ENCODE measurements at places on chromosomes 11 and 22. TPM values are rescaled to one million over a fixed set of nuclear protein-coding genes. Genes with fewer than 3 reads are reported as not detected.

Gene C11orf91
- total RNA-seq, result not detected

DNA sequence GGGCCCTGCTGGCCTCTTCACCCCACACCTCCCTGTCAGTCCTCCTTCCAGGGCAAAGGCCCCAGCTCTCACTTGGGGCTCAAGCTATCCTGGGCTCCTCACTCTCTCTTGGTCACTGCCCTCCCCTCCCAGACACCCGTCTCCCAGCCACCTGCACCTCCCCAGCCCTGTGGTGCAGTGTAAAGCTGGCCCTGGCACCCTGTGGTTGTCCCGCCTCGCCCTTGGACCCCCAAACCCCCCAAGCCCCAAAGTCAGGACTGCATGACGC is 16.8 kb upstream of the PPARA start:
- no peak for DNase-seq

- DNase-seq, result no peak
Measured at GRCh38 chr11:103547024-103547423, 437.8 kb downstream of the DYNC2H1 start.

DNA sequence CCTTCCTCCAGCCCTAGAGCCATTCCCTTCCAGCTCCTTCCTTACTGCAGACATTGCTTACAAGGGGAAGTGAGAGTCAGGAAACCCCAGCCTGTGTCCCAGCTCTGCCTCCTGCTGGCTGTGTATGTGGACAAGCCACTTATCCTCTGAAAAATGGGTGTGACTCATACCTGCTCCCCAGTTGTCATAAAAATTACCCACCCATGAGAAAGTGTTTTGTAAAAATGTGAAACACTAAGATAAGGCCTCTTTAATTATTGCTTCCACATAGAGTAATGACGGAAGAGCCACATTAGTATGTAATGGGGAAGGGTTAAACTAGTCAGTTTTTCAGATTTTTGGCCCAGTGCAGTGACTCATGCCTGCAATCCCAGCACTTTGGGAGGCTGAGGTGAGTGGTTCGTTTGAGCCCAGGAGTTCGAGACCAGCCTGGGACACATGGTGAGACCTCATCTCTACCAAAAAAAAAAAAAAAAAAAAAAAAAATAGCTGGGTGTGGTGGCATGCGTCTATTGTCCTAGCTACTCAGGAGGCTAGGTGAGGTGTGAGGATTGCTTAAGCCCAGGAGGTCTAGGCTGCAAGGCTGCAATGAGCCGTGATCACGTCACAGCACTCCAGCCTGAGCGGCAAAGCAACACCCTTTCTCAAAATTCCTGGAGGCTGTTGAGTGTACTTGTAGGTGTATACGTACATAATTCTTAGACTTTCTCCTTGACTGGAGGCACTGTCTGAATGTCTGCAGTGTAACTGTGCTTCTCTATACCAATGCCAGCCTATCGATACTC is 84.9 kb downstream of the CTTN start:
- DNase-seq, result peak; percentile 14

DNA sequence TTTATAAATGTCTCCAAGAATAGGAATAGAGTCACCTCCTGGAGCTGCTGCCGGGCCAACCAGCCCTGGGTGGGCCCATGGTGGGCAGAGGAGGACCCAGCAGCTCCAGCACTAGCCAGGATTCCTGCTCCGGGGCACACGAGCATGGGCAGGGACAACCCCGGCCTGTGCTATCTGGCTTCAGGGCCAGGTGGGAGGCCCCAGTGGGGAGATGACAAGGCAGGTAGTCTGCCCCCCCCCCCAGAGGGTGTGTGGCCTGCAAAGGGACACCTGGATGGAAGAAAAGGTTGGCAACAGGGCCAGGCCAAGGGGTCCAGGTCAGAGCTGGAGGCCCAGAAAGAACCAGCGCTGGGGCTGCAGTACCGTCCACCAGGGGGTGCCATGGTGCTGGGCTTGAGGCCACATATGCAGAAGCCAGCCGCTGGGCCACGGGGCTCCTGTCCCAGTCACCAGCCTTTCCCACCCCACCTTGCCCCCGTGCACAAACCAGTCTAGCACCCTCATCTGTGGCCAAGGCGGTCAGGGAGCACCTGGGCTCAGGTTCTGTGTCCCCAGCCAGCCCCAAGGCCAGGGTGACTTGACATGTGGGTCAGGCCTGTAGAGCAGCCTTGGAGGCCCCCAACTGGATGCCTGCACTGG is 3.4 kb downstream of the TSPAN32 start:
- DNase-seq, result peak; percentile 80

DNA sequence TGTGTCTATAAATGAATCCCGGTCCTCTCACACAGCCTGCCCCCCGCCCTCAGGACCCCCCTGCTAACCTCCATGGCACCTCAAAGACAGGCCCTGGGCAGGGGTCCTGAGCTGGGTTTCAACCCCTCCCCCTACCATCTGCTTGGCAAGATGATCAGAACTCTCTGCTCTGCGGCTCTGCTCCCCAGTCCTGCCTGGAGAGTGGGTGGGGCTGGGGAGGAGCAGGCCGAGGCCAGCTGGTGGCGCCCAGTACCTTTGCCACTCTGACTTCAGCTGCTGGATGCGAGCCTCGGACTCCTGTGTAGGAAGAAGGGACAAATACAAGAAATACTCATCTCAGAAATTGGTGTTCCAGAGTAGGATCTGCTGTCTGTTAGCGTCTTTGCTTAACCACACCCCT is 15.0 kb downstream of the SUN2 start:
- DNase-seq, result no peak

- no peak for DNase-seq
Measured at GRCh38 chr11:130979386-130979972, 63.2 kb upstream of the SNX19 start.

DNA sequence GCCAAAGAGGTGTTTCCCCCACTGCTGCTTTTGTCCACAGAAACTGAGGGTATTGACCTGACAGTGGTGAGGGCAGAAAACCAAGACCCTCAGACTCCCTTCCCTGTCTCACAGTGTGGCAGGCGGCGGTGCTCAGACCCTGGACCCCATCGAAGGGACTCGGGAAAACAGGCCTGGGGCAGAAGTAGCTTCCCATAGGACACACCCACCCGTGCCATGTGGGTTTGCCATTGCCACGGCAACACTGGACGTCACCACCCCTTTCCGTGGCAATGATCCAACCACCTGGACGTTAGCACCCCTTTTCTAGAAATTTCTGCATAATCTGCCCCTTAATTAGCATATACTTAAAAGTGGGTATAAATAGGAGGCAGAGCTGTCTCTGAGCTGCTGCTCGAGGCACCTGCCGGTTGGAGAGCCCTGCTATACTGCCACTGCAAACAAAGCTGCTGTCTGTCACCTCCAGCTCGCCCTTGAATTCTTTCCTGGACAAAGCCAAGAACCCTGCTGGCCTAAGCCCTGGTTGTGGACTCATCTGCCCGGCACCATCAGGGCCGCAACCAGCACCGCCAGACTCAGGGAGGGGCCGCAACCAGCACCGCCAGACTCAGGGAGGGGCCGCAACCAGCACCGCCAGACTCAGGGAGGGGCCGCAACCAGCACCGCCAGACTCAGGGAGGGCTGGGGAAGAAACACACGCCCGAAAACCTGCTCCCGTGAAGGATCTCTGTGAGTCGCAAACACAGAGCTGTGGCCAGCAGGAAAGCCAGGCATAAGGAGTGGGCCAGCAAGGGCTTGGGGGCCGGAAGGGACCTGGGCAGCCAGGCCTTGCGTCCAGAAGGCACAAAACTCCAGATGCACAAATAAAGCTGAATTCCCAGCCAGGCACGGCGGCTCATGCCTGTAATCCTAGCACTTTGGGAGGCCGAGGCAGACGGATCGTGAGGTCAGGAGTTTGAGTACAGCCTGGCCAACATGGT is 10.4 kb downstream of the MLC1 start:
- no peak for DNase-seq

DNA sequence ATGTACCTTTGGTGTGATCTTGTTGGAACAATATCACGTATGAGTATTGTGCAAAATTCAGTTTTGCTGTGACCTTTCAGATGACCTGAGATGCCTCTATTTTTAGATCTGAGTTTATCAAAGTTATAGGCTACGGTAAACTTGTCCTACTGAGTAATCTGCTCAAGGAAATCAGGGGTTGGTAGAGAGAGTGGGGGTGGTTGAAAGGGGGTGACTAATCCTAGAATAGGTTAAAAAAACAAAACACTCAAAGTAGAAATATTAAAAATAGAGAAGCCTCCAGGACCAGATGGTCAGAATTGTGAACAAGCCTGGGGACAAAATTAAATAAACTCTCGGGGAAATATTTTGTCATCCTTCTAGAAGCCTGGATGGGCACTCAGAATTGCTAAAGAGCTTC is 59.9 kb upstream of the C11orf87 start:
- no peak for DNase-seq

- no peak for DNase-seq
Measured at GRCh38 chr22:48944751-48945620, 882.7 kb downstream of the BRD1 start.

DNA sequence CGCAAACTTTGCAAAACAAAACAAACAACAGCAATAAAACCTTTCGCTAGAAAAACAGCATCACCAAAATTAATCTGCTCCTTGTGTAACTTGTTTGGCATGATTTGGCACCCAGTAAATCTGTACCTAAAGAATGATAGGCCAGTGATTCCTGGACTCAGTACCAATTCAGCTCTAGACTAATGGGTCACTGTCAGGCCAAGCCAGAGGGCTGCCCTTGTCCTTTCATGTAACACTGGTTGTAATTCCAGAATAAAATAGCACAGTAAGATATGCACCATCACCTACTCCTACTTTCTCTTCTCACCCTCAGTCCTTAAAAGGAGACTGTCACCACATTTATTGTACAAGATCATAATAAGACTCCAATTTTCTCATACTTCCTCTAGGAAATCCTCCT is 341.6 kb upstream of the PITPNB start:
- DNase-seq, result no peak

- DNase-seq, result no peak
Measured at GRCh38 chr22:49925525-49926128, 7.2 kb downstream of the CRELD2 start.

- no peak for DNase-seq
Measured at GRCh38 chr11:9089636-9090035, 1.8 kb downstream of the SCUBE2 start.

Gene LRRC75B
- total RNA-seq, result 33.6 TPM

DNA sequence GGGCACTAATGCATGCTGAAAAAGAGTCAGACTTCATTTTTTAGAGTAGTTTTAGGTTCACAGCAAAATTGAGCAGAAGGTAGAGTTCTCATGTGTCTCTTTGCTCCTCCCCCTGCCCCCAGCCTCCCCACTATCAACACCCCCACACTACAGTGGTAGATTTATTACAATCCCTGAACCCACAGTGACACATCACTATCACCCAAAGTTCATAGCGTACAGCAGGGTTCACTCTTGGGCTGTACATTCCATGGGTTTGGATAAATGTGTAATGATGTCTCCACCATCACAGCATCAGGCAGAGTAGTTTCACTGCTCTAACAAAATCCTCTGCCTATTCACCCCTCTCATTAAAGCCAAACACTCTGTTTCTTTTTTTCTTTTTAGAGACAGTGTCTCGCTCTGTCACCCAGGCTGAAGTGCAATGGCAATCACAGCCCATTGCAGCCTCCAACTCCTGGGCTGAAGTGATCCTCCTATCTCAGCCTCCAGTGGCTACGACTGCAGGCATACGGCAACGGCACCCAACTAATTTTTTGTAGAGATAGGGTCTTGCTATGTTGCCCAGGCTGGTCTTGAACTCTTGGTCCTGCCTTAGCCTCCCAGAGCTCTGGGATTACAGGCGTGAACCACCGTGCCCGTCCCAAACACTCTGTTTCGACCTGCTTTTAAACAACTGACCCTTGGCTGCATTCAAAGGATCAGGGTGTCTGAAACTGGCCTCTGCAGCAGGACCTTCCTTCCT is 4.1 kb downstream of the BEST1 start:
- no peak for DNase-seq

GRCh38 chr22:47164514-47165337 is 402.3 kb downstream of the TBC1D22A start:
- peak; percentile 8 for DNase-seq

- DNase-seq, result no peak
Measured at GRCh38 chr11:120658071-120658423, 146.5 kb downstream of the GRIK4 start.

- no peak for DNase-seq
Measured at GRCh38 chr11:26777372-26777808, 55.5 kb upstream of the SLC5A12 start.

- DNase-seq, result no peak
Measured at GRCh38 chr22:19823191-19823901, 31.3 kb downstream of the GNB1L start.

DNA sequence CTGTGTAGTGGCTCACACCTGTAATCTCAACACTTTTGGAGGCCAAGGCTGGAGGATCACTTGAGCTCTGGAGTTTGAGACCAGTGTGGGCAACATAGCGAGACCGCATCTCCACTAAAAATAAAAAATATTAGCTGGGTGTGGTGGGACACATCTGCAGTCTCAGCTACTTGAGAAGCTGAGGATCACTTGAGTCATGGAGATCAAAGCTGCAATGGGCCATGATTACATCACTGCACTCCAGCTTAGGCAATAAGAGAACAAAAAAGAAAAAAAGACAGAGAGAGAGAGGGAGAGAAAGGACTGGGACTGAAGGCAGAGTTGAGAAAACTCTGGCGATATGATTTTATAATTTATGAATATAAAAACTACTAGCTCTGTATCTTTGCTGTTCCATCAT is 473.1 kb downstream of the LRRC4C start:
- no peak for DNase-seq

DNA sequence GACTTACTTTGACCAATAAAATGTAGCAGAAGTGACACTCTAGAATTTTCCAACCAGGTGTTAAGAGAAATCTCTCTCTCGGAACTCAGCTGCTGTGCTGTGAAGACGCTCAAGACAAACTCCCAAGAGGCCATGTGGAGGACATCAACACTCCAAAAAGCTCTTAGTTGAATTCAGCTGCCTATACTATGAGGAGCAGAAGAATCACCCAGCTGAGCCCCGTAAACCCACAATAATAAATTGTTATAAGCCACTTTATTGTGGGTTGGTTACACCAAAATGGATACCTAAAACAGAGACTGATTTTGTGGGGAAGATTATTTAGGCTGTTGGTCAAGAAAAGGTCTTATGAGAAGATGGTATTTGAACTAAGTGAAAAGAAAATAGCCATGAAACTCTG is 44.1 kb upstream of the FSHB start:
- no peak for DNase-seq

GRCh38 chr11:117945047-117945810 is 16.0 kb upstream of the TMPRSS13 start:
- no peak for DNase-seq

DNA sequence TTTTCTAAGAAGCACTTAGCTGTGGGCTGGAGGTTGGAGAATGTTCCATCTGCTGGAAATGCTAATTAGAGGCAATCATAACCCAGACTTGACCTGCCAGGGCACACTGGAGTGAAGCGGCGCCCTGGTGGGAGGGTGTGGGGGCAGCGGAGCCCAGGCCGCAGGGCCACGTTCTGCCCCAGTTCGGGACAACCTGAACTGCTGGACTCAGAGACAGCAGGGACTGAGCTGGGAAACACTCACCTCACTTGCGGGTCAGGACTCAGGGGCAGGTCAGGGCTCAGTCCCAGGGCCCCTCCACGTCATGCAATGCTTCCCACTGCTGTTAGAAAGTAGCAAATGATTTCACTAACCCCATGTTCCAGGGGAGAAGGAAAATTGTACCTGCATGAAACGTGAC is 316.4 kb downstream of the NTM start:
- DNase-seq, result no peak

GRCh38 chr22:44743247-44743646 is 9.1 kb upstream of the ARHGAP8 start:
- no peak for DNase-seq

- no peak for DNase-seq
Measured at GRCh38 chr11:108019870-108020540, 11.3 kb downstream of the CUL5 start.

Gene ADAMTS8
- total RNA-seq, result 1.7 TPM
